Stimulated activated naive CD4-positive, alpha-beta T cell treated with Interleukin-2 at 50 U/mL for 16 hours (primary cell): ENCODE measurements at places on chromosomes 1 and 21.

DNA sequence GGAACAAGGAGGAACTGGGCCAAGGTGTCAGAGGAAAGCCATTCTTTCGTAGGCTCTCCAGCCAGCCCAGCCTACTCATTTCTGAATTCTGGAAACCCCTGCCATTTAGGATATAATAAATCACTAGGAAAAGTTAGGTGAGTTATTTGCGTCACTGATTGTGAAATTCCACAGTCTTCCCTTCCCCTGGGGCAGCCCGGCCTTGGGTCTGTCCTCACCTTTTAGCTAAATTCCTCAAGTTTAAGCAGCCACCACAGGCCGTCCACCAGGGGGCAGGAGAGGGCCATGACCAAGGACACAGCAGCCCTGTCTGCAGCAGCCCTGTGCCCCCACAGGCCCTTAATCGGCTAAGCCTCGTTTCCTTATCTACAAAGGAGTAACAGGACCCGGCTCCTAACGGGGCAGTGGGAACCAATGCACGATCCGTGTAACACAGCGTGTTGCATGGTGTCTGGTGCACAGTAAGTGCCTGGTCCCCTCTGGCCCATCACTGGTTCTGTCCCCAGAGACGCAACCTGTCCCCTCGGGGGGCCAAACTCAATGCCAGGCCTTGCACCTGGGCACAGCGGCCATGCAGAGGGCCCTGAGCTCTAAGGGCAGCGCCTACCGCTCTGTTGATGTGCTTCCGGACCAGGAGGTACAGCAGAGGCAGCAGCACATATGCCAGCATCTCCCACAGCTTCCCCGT, 18.1 kb downstream of the GPR157 start:
- peak; percentile 76 for DNase-seq

DNA sequence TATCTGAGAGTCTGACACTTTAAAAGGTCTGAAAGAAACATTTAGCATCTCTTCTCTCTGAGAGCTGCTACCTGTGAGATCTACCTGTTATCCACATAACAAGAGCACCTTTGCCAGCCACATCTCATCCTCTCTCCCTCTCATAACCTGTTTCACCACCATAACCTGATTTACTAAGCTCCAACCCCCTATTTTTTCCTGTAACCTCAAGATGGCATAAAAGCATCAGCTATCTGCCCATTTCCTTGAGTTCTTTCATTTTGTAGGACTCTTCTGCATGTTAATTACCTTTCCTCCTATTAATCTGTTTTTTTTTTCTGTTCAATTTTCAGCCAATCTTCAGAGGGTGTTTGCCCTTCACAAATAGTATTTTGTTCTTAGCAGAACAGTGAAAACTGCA, 136.5 kb upstream of the KCNK1 start:
- no peak for DNase-seq

GRCh38 chr1:30929135-30929889, 20.8 kb upstream of the SDC3 start:
- DNase-seq = peak; percentile 27

DNA sequence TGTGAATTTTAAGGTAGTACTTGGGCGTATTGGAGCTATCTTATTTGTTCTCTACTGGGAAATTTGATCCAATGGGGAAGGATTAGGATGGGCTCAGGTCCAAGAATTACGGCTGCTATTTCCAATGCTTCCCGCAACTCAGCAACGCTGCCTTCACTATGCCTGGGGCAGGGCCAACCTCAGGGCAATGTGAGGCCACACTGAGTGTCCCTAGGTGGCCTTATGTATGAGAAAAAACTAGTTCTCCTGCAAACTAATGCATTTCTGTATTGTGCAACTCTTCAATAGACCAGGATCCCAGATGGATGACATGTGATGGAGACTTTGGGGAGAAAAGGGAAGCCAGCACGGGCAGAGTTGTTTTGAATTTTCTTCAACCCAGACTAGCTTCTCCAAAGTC, 168.1 kb downstream of the DUSP10 start:
- no peak for DNase-seq

DNA sequence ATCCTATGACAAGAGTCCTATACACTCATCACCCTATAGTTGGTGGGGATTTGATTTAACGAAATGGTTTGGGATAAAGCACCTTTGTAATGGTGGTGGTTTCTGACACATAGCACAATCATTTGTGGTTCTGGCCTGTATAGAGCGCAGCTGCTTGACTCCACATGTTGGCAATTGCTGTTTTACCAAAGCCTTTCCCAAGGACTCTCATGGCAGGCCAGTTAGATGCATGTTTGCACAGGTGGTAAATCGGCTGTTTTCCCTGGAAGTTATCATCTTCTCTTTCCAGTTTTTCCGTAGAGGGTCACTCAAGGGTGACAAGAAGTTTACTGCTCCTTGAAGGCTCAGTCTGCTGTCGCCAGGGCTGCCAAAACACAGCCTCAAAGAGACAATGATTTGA, 17.1 kb upstream of the XPR1 start:
- no peak for DNase-seq

DNA sequence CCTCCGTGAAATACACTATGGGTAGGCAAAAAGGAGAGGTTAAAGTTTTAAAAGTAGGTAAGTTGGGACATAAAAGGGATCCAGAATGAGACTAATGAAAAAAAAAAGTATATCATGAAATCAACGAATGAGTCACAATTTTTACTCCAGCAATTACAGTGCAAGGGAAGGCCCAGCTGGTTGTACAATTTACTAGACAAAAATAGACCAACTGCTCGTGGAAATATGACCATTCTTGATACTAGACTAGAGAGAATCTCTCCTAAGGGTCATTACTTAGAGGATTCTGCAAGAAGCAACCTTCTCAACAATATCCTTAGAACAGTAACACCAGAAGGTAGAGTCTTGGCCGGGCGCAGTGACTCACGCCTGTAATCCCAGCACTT, 55.1 kb upstream of the EFHD2 start:
- DNase-seq = no peak

- DNase-seq = no peak
These were observed 37.3 kb upstream of the STUM start for GRCh38 chr1:226511296-226511695.

GRCh38 chr1:171139890-171140289, 45.2 kb upstream of the FMO2 start:
- DNase-seq = no peak

DNA sequence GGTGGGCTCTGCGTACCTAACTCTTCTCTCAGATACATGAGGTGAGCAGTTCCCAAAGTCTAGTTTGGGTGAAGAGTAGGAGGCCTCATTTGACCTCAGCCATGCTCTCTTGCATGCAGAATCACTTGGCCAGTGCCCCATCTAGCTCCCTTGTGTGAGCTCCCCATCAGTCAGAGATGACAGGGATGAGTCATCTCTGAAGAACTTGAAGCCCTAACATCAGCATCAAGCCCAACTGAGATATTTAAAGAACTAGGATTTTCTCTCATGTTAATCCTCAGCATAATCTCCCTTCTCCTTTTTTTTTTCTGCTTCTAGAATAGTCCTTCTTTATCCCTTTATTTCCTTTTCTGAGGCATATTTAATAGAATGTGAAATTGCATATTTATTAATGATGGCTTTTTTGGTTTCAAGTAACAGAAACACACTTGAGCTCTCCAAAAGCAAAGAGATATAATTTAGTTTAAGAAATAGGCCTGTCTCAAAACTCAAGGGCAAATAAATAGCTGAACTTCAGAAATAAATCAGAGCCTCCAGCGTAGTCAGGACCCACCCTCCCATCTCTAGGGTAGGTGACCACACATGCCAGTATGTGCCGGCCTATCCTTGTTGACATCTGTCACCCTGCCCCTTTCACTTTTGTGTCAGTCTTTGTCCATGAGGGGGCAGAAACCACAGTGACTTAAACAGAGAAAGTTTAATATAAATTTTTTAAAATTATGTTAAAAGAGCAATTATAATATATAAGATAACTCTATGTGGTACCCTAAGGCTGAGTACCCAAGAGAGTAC, 112.3 kb downstream of the TSEN15 start:
- DNase-seq = no peak

DNA sequence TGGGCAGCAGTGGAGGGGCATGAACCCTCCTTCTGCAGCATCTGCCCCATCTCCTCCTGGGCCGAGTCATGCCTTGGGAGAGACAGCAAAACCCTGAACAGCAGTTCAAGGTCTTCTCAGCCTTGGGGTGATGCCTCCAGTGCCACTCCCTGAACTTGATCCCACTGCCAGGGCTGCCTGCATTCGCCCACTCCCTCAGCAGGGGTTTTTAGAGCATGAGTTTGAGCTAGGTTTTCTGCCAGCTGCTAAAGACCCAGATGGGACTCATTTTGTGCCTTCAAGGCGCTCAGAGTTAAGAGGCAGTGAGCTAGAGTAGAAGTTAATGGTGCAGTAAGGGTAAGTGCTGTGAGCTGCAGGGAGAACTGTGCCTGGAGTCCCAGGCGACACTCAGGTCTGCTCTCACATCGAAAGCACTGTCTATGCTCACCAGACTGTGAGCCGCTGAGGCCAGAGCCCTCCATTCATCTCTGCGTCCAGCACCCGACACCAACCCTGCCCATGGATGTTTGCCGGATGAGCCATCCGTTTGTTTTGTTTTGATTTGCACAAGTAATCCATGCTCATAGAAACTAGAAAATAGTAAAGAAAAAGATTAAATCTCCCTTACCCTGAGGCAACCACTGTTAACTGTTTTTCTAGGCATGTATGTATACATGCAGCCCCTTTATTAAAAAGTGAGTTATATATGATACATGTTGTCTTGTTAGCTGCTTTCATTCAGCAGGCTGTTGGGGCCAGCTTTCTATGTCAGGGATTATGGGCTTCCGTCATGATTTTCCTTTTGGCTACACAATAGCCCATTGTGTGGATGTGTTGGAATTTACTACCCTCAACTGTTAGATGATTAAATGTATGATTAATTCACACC, 67.8 kb downstream of the VPS26C start:
- DNase-seq = no peak

GRCh38 chr1:69994241-69994640, 211.1 kb downstream of the LRRC40 start:
- DNase-seq = no peak

GRCh38 chr1:51910221-51911000, 31.9 kb upstream of the NRDC start:
- DNase-seq = no peak
